ENCODE measurements at places on chromosomes 1 and 21.

DNA sequence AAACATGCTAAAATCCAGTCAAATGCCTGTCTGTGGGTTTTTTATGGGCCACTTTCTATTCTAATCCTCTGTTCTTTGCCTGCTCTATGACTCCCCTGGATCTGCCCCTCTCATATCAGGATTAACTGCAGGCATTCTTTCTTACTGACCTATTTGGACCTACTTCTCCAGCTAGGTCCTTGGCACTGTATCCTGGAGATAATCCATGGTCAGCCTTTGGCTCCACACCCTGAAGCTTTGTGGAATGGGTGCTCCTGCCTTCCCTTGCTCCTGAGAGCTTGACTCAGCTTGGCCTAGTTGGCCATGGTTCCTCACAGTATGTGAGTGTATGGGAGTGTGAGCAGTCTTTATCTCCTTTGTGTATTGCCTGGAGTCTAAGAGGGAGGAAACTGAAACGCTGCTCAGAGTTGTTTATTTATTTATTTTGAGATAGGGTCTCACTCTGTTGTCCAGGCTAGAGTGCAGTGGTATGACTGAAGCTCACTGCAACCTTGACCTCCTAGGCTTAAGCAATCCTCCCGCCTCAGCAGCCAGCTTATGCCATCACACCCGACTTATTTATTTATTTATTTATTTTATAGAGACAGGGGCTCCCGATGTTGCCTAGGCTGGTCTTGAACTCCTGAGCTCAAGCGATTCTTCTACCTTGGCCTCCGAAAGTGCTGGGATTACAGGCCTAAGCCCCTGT, 28.7 kb upstream of the CDC14A start:
- no peak for DNase-seq

GRCh38 chr1:7580923-7581753, 190.0 kb upstream of the VAMP3 start:
- no peak for DNase-seq

DNA sequence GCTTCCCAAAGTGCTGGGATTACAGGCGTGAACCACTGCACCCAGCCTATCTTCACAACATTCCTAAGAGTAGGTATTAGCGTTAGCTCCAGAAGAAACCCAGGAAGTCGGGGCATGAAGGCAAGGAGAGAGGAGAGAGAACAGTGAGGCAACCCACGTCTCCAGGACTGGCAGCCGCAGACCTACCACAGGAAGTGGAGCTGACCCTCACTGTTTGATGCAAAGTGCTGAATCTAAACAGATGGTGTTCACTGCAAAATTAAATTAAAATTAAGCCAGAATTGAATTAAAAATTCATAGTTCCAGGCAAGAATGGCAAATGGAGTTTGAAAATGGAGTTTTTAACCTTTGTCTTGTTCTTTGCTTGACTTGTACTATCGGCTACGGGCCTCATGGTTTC, 6.7 kb downstream of the ECE1 start:
- no peak for DNase-seq

DNA sequence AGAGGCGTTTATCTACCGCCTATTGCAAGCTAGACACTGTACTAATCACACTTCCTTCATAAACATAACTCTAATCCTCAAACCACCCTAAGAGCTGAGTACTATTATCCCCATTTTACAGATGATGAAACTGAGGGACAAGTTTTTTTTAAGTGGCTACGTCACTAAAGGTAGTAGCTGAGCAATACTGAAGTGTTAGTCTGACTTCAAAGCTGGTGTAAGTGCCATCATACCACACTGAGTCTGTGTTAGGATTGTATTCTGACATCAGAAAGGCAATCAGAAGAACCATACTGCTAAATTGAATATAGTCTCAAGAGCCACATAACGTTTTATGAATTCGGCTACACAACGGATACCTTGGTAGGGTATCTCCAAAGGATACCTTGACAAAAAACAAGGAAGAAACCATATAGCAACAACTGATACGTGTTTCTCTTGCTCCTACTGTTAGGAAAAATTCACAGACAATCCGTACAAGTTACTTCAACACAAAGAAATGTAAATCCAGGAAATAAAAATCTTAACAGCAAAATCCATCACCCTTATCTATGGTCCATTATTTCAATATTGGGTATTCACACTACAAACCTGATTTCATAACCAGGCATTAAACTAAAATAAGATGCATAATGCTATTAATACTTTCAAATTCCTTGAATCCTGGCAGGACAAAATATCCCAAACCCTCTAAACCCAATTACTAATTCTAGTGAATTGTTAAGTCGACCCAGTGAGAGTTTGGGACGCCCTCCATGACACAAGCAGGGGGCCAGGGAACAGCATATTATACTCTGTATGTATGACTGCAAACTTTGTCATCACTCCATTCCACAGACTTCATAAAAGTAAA, 1.6 kb downstream of the TP53BP2 start:
- DNase-seq, result no peak

DNA sequence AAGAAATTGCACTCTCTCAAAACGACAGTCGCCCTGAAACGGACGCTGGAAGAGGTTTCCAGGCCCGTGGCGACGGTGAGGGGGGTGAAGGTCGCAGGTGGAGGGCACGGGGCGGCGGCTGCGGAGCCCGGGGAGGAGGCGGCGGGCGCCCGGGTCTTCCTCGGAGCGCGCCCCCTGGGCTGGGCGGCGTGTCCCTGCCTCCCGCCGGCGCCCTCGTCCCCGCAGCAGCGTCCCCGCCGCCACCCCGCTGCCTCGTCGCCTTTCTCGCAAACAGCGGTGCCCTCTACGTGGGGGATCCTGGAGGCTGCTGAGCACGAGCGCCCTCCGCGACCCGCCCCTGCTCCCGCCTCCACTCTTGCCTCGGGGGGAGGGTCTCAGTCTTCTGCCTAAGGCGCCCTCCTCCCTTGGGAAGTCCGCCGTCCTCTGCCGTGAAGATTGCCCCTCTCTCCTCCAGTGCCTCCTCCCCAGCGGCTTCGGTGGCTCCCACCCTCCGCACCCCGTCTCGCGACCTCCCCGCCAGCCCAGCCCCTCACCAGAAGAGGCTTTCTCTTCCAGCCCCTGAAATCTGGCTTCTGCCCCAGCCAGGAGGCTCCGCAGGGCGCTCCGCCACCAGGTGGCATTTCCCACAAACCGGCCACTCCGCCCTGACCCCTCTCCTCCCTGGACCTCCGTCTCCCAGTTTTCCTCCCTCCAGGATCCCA, 227.4 kb downstream of the SDCCAG8 start:
- DNase-seq, result no peak

DNA sequence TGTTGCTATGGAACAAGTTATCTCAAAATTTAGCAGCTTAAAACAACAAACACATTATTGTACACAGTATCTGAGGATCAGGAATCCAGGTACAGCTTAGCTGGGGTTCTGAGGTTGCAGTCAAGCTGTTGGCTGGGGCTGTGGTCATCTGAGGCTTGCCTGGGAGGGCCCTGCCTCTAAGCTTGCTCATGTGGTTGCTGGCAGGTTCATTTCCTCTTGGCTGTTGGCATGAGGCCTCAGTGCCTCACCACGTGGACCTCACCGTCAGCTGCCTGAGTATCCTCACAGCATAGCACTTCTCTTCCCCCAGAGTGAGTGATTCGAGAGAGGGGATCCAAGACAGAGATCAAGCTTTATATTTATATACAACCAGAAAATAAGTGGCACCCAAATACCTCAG, 18.6 kb downstream of the NTPCR start:
- no peak for DNase-seq

DNA sequence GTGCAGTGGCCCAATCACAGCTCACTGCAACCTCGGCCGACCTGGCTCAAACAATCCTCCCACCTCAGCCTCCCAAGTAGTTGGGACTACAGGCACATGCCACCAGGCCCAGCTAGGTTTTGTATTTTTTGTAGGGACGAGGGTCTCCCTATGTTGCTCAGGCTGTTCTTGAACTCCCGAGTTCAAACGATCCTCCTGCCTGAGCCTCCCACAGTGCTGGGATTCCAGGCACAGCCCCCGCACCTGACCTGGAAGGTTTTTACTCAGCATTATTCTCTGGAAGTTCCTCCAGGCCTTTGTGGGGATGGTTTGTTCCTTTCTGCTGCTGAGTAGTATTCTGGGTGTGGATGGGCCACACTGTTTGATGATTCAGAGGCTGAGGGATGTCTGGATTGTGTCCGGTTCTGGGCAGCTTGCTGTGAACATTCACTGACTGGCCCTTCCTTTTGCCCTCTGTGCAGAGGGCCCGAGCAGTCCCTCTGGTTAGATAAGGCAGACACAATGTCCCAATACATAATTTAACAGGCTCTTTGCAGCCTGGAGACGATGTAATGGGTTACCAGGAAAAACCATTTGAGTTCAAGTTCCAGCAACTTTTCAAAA, 6.0 kb upstream of the TRAPPC10 start:
- no peak for DNase-seq

DNA sequence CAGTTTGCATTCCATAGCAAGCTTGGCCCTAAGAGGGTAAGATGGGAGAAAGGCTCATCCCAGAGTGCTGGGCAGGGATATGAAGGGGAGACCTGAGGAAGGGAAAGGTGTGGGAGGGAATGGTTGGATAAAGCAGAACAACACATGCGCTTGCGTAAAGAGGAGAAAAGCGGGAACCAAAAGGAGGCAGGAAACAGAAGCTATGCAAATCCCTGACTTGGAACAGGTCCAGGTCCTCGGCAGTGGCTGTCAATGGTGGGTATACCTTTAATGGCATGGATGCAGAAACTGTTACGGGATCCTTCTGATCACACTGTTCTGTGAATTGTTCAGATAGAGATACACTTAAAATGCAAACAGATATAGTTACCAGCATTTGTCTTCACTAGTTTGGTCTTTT, 455.6 kb downstream of the SIPA1L2 start:
- no peak for DNase-seq
